Midbrain (tissue), 1 donor: ENCODE measurements at places on chromosomes 5 and 9.
A peak's percentile ranks its signal among the peaks of the same experiment; 100 is the strongest.

DNA sequence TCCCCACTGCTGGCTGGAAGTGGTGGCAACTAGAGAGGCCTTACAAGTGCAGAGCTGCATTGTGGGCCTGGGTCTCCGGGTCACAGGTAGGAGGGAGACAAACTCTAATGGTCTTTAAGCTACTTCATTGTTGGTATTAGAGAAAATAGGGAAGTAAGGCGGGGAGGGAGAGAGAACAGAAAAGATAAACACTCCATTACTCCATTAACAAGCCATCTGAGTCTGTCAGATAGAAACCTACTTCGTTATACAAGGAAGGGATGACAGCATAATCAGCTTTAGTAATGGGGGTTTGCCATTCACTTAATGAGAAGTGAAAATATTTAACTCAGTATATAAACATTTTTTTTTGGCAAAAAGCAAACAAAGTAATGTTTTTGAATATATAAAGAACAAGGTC, 107.4 kb downstream of the TLE1 start:
- no peak for DNase-seq

DNA sequence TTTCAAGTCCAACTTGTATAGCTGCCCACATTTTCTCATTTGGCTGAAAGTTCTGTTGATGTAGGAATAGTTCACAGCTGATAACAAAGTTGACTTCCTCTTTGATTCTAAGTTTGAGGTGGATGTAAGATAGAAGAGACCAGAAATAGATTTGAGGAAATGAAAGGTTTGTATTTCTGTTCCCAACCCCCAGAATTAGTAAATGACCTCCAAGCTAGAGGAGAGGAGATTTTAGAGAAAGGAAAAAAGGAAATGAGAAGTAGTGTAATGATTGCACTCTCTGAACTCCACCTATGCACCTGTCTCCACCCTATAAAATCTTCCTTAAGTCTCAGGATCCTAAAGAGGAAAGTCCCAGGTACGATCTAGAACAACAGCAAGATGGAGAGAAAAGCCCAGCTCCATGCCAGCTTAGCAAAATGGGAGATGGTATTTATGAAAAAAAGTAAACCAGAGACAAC, 130.4 kb upstream of the POC5 start:
- no peak for DNase-seq

GRCh38 chr5:67462147-67462546, 265.5 kb upstream of the CD180 start:
- no peak for DNase-seq

- DNase-seq = no peak
Observed at GRCh38 chr9:133090187-133090586, 28.4 kb downstream of the CEL start.

DNA sequence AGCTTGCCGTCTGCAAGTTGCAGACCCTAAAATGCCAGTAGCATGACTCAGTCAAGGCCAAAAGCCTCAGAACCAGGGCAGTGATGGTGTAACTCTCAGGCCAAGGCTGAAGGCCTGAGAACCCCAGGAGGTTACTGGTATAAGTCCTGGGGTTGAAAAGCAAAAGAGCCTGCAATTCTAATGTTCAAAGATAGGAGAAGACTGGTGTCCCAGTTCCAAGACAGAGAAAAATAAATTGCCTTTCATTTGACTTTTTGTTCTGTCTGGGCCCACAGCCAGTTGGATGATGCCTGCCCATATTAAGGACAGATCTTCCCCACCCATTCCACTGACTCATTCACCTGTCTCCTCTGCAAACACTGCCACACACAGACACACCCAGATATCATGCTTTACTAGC, 673.2 kb downstream of the CDH18 start:
- DNase-seq = no peak

DNA sequence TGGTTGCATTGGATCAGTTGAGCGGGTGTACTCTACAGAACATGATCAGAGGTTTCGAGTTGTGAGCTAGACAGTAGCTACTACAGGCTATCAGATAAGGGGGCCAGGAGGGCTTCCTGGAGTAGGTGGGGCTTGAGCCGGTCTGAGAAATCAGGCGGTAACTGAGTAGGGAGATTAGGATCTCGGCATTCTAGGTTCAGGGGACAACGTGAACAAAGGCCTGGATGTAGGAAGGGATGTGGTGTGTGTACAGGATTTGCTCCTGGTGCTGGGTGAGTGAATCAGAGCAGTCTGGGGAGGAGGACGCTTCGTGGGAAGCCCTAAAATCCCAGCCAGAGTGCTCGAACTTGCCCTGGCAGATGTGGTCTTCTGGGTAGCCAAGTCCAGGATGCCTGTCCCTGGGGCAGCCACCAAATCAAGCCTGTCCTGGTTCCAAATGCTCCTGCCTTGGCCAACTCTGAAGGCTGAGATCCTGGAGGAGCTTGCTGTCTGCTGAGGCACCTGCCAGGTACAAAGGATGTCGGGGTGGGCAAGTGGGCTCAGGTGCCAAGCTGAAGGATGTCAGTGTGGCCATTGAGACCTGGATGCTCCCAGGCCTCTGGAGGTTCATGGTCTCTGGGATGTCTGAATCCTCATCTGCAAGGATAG, 33.4 kb downstream of the STC2 start:
- DNase-seq = no peak

DNA sequence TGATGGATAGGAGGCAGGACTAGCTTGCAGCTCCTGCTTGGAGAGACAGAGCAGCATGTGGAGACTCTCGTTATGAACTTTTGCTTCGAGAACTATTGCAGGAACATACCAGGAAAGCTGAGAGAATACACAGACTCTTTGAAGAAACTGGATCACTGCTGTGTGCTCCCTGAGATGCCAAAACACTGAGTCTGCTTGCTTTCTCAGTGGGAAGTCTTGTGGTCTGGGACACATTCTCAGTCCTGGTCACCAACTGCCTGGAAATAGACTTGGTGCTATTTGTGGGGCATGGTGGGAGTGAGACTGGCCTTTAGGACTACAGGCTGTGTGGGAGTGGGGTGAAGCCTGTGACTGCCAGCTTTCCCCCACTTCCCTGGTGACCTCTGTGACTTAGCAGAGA, 252.6 kb downstream of the MED10 start:
- DNase-seq = no peak

DNA sequence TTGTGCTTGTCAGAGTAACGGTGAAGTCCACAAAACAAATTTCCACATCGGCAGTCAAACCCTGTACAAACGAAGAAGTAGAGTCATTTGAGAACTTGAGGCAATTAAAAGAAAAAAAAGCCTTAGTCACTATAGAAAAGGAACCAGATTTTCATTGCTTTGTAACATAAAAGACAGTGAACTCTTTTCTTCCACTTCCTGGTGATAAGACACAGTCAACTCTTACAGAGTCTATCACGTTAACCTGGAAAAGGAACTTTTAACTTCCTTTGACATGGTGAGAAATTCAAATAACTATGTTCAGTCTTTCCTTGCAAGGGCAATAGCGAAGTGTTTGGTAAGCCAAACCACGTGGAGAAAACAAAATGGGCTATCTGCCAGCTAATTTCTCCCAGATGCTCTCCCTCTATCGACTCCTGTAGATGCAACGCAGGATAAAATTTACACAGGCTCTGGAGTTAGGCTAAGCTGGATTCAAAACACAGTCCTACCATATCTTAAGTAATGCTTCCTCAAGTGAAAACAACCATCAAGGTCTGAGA, 8.9 kb downstream of the ZFAND5 start:
- peak; percentile 42 for DNase-seq

DNA sequence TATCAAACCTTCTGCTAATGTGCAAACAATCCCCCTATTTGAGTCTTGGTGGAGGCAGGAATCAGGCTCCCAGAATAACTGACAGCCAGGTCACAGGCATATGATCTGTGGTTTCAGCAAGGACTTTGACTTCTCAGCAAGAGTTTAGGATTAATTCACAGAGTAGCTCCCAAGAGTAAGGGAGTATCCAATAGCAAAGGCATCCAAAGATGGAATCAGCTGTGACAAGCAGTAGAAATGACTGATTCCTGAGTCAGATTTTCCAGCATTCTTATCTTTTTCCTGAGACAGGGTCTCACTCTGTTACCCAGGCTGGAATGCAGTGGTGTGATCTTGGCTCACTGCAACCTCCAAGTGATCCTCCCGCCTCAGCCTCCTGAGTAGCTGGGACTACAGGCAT, 108.3 kb downstream of the EPB41L4A start:
- DNase-seq = no peak

DNA sequence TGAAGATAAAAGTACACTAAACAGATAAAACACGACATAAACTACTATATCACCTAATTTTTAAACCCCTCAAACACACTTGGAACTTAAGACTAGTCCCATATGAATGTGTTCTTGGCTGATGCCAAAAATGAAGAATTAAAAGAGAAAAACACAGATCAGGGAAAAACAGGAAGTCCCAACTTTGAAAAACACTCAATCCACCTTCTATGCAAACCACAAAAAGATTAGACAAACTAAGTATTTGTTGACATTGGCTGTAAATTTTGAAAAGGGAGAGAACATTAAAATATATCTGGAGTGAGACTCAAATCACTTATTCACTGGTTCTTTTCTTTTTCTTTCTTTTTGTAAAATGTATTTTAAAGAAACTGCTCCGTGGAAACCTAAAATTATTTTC, 81.4 kb downstream of the ANKH start:
- no peak for DNase-seq

GRCh38 chr5:16043349-16043965, 136.1 kb downstream of the MARCHF11 start:
- DNase-seq = no peak

- DNase-seq = no peak
Observed at GRCh38 chr9:130128251-130128650, 44.0 kb upstream of the NCS1 start.

- peak; percentile 29 for DNase-seq
Observed at GRCh38 chr9:38362852-38363588, 29.5 kb upstream of the ALDH1B1 start.

- no peak for DNase-seq
Observed at GRCh38 chr5:130985776-130986175, 179.3 kb downstream of the HINT1 start.

- DNase-seq = no peak
Observed at GRCh38 chr9:32969270-32969669, 32.2 kb downstream of the APTX start.

GRCh38 chr5:140130949-140131733, 5.4 kb downstream of the IGIP start:
- no peak for DNase-seq

GRCh38 chr5:89338935-89339334, 456.0 kb upstream of the MEF2C start:
- DNase-seq = no peak

- DNase-seq = peak; percentile 16
Observed at GRCh38 chr9:132769906-132770769, 99.9 kb downstream of the GTF3C4 start.

- no peak for DNase-seq
Observed at GRCh38 chr5:140513124-140513523, 34.3 kb upstream of the EIF4EBP3 start.

DNA sequence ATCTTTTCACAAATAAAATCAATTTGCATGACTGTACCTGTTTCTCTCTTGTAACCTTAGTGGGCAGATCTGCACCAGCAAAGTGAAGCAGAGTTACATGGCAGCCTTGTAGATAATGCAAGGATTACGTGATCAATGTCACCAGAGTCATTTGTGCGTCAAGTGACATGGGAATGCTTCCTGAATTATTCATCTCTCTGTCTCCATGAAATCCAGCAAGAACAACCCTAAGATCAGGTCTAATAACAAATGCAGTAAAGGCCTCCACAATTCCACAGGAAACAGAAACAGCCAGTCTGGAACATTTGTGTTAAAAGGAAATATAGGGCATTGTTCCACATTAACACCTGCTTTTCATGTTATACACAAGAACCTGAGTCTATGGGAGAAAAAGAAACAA, 7.8 kb downstream of the GZMA start:
- DNase-seq = no peak

GRCh38 chr9:134832471-134832870, 48.1 kb upstream of the FCN2 start:
- no peak for DNase-seq

- DNase-seq = no peak
Observed at GRCh38 chr9:88745276-88746001, 210.5 kb downstream of the NXNL2 start.

- no peak for DNase-seq
Observed at GRCh38 chr5:151578326-151579025, 12.7 kb downstream of the FAT2 start.

- DNase-seq = no peak
Observed at GRCh38 chr9:105836936-105837660, 142.8 kb downstream of the TMEM38B start.

- no peak for DNase-seq
Observed at GRCh38 chr5:167413506-167413905, 877.9 kb upstream of the WWC1 start.

DNA sequence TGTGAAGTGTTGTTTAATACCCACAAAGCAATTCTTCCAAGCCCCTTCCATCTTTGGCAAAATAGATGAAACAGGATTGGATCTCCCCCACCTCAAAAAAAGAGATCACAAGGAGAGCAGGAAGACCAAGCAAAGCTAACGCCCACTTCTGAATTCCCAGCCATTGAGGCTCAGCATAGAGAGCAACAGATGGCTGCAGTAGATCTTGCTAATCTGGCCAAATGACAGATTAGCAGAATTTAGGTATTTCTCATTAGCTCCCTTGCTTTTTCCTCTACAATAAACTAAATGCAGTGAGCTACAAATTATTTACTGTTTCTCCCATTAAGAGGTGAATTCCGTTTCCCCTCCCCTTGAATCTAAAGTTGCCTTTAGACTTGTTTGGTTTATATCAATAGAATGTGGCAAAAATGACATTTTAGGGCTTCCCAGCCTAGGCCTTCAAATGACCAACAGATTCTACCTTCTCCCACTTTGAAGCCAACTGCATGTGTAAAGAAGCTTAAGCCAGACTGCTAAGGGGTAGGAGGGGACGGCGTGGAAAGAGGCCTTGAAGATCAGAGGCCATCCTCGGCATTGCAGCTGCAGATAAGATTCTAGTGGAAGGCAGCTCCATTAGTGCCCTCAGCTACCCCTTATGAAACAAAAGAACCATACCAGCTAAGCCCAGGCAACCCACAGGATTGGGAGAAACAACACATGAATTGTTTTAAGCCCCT, 56.8 kb upstream of the CPEB4 start:
- no peak for DNase-seq

- no peak for DNase-seq
Observed at GRCh38 chr5:36073595-36074216, 7.0 kb upstream of the UGT3A2 start.

DNA sequence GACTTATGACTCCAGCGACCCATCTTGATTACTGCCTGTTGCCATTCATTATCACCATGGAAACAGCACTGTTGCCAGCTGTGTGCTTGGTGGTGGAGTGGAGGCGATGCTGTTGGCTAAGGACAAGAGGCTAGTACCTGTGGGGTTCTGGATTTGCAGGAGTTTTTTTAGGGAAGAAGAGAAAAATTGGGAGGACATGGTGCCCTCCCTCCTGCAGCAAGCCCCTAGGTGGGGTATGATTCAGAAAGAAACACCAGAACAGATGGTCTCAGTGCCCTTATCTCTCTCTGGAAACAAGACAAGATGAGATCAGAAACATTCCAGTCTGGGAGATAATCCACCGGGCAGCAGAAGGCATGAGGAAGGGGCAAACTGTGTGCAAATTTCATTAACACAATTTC, 87.8 kb upstream of the TLR4 start:
- no peak for DNase-seq
